ENCODE measurements at places on chromosomes 6 and 20.
A peak's percentile ranks its signal among the peaks of the same experiment; 100 is the strongest.

DNA sequence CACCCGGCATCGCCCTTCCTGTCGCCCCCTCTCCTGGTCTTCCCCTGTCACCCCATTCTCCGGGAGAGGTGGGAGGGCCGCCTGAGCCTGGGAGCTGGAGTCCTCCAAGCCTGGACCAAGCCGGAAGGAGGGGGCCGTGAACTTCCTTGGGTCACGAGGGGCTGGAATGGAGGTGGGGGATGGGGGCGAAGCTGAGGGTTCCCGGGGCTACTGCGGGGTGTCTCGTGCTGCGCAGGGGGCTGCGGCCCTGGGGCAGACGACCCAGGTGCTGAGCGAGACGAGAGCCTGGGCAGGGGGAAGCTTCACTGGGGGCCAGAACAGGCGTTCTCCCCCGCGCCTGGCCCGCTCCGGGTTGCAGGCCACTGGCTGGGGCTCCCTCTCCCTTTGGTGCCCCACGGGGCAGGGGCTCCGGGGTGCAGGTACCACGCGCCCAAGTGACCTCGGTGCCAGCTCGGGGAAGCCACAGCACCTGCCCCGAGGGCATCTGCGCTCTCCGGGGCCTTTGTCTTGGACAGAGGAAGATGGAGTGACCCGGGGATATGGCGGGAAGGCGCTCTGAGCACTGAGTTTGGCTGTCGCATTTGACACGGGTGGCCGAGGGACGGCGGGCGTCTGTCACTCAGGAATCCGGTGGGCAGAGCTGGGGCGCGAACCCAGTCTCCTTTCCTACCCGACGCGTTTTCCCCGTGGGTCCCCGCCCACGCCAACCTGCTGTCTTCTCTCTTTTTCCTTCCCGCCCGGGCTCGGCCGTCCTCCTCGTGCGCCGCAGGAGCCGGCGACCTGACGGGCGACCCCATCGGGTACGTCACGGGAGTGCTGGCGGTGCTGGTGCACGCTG, 1.2 kb downstream of the SLC35D3 start:
- DNase-seq: peak; percentile 54

DNA sequence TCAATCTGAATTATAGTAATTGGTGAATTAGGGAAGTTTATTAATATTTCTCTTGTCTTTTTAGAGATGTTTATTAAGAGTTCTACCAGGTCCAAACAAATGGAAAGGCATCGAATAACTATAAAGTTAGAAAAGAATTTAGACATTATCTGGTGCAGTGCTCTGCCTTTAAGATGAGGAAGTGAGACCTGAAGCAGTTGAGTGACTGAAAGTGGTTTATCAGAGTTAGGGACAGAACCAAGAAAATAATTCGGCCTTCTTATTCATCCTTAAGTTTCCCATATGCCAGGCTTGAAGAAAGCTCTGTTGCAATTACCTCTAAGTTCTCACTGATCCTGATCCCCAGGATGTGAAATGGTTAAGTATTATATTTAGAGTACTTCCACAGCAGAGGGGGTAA, 94.2 kb upstream of the FLRT3 start:
- DNase-seq: no peak

DNA sequence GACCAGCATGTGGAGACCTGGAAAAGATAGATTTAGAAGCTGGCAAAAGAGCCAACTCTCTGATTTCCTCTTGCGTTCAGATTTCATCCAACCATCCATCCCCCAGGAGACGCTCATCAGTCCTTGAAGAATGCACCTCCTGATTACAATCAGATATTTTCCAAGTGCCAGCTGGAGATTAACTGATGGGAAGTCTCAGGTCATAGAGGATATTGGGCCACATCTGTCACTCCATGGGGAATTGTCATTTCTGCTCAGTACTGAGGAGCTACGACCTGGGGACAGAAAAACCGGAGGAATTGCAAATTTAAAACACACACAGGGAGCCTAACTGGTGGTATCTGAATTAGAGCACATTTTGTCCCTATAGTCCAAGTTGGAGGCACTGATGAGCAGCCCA, 496.2 kb upstream of the SULF2 start:
- DNase-seq: no peak

DNA sequence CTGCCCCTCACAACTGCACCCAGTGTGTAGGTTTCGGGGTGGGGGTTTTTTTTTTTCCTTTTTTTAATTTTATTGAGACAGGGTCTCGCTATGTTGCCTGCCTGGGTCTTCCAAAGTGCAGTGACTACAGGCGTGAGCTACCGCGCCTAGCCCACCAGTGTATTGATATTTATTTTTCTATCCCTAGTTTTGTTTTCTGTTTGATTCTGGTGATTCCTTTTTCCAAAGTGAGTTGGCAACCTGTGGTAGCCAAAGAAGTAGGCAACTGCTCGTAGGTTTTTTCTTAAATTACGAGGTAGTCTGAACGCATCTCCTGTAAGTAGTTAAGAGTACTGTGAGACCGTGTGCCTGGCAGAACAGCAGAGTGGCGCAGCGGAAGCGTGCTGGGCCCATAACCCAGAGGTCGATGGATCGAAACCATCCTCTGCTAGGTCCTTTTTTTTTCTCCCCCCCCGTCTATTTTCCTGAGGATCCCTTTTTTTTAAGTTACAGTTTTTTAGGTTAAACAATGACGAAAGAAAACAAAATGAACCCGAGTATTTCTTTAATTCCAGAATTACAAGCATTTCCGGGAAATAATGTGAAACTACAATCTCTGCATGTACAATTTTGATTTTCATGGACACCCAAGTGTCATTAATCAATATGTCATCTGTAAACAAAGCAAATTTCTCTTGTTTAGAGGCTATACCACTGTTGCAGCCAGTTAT, 78.7 kb upstream of the BTN3A2 start:
- DNase-seq: peak; percentile 87

GRCh38 chr6:168678588-168678987, 237.6 kb downstream of the SMOC2 start:
- no peak for DNase-seq

- no peak for DNase-seq
Measured at GRCh38 chr20:51715856-51716185, 52.4 kb downstream of the ATP9A start.

- no peak for DNase-seq
Measured at GRCh38 chr6:165744555-165745228, 81.7 kb upstream of the PDE10A start.

DNA sequence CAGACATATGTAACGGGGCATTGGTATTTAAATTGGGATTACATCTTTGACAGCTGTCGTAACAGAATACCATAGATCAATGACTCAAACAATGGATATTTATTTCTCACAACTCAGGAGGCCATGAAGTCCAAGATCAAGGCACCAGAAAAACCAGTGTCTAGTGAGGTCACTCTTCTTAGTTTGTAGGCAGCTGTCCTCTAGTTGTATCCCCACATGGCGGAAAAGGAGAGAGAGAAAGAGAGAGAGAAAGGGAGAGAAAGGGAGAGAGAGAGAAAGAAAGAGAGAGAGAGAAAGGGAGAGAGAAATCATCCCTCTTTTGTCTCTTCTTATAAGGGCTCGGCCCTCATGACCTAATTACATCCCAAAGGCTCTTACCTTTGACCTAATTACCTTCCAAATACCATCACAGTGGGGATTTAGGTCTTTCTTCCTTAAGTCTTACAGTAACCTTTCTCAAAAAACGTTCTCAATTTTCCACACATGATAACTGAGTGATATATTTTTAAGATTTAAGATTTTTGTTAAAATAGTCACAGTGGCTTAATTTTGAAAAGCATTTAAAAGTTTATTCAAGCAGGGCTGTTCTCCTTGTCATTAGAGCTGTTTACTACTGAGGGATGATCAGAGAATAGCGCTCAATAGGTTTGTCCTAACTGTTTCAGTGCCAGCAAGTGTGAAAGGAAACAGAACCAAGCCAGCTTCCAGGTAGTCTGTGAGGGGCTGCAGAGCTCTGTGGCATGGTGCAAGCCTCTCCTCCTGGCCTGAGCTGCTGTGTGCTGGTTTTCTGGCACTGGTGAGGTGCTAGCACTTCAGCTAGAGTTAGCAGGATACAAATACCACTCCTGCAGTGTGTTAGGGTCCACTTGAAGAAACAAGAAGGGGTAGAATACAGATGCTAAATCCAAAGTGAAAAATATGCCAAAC, 79.0 kb downstream of the IMPG1 start:
- no peak for DNase-seq

- DNase-seq: no peak
Measured at GRCh38 chr6:90049295-90049694, 155.0 kb downstream of the GJA10 start.

- DNase-seq: no peak
Measured at GRCh38 chr20:17525132-17525531, 6.0 kb downstream of the BFSP1 start.

- DNase-seq: no peak
Measured at GRCh38 chr6:45552536-45552935, 174.8 kb upstream of the SUPT3H start.

GRCh38 chr20:58705208-58705926, 12.8 kb downstream of the NPEPL1 start:
- DNase-seq: no peak

- no peak for DNase-seq
Measured at GRCh38 chr6:159463119-159463829, 229.8 kb downstream of the SOD2 start.

Data from right kidney (tissue), 9 donors.